Spleen (tissue), 13 donors: ENCODE measurements at places on chromosomes 3 and 15. TPM values are rescaled to one million over a fixed set of nuclear protein-coding genes. Genes with fewer than 3 reads are reported as not detected.

DNA sequence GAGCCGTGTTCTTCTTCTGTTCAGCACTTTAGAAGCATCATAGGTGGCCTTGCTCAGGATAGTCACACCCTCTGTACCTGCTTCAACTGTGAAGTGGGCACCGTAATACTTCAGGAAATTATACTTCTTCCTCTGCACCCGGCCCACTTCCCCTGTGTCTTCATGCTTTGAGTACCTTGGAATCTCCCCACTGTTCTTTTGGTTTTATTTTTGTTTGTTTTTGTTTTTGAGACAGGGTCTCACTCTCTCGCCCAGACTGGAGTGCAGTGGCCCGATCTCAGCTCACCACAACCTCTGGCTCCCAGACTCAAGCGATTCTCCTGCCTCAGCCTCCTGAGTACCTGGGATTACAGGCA is 1.7 kb downstream of the P2RY14 start:
- peak; percentile 76 for DNase-seq

DNA sequence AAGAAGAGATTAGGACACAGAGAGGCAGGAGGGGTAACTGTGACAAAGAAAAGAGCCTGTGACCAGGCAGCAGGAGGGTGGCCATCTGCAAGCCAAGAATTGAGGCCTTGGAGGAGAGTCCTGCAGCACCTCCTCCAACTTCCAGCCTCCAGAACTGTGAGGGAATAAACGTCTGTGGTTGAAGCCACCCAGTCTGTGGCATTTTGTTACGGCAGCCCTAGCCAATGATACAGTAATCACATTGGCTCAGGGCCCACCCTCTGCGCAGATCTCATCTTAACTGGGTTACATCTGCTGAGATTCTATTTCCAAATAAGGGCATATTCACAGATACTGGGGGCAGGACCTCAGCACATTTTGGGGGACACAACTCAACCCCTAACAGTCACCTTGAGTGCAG is 11.3 kb downstream of the SELENOS start:
- DNase-seq, result no peak

DNA sequence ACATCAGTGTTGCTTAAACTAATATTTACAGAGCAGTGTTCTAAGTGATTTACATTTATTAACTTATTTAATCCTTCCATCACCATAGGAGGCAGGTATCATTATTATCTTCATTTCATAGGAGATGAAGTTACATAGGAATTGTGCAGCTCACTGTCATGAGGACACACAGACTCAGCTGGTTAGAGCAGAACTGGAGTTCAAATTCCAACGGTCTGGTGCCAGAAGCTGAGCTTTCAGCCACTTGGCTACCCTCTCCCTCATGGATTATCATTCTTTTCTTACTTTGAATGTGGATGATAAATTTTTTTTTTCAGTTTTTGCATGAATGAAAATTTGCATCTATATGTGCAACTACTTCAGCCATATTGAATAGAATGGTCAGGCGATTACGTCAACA is 86.0 kb upstream of the LRIG1 start:
- DNase-seq, result no peak

- DNase-seq, result peak; percentile 83
These were observed 45.1 kb downstream of the HMCES start for GRCh38 chr3:129323651-129324294.

DNA sequence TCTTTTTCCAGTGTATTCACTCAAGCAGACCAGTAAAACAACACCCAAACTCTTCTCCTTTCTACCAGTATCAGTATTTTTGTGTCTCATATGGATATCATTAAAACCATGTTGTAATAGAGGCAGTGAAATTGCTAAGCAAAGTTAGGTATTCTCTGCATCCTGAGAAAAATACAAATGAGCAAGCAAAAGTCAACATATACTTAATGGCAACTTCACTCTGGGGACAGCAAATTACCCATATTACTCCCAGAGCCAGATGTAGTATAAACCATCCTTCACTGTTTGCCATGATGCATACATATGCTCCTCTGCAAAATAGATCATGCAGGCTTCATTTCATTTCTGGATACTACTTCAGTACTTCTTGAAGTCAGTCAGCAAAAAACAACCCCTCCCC is 22.1 kb downstream of the UBA5 start:
- DNase-seq, result no peak

DNA sequence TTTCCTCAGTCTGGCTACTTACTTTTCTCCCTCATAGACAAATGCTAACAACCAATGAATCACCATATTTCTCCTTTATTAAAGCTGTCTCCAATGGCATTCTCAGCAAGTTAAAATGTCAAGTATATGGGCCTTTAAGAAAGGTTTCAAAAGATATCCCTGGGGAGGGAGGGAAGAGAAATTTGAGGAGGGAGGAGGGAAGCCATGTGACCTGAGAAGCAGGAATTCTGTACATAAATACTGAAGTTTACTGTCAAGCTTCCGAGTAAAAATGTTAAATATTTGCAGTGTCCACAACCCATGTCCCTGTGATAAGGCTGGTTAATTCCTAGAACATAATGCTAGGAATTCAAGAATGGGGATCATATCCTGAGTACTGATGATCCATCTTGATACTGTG is 175.9 kb downstream of the CNTN4 start:
- no peak for DNase-seq

- no peak for DNase-seq
These were observed 46.4 kb downstream of the GJD2 start for GRCh38 chr15:34708422-34708821.

DNA sequence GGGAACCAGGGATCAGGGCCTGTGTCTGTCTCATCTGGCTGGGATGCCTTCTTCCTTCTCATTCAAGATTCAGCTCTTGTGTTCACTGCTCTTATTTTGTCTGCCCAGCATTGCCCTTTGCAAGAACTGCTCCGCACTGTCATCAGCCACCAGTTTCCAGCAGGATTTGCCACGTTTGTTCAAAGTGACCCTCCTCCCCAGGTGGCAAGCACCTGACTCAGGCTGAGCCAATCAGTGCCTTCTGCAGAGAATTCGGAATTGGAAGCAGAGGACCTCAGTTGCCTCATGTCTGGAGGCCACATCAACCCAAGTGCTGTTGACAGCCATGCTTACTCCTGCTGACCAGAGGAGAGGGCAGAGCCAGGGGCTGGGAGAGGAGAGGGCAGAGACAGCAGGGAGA is 124.5 kb downstream of the SMAD6 start:
- DNase-seq, result no peak

DNA sequence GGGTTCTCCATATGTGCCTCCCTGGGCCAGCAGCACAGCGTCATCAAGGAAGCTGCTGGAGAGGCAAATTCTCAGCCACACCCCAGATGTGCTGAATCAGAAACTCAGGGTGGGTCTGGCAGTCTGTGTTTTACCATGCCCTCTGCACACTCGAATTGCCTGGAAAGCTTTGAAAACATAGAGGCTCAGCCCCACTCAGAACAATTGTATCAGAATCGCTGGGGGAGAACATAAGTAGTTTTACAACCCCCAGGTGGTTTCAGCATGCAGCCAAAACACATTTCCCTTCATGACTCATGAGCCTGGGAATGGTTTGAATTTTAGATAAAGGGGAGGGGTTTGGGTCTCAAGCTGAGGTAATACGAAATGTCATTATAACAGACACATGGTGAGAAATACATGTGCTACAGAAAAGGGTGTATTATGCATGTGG is 9.6 kb downstream of the TGM4 start:
- no peak for DNase-seq

DNA sequence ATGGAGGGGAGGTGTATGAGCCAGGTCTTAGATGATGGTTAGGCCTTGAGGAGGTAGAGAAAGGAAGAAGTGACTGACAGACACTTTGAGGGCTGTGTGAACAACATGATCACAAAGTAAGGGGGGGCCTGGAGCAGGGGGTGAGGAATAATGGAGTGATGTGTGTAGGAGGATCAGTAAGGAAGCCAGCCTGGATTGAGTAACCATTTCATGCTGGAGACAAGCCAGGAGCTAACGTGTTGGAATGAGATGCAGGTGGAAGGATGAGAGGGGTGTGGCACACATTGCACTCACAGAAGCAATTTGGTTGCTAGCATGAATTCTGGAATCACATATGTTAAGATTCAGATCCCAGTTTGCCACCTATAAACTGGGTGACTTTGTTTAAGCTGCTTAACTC is 65.5 kb downstream of the BBX start:
- DNase-seq, result no peak

- DNase-seq, result no peak
These were observed 64.2 kb downstream of the DMXL2 start for GRCh38 chr15:51558411-51558810.

DNA sequence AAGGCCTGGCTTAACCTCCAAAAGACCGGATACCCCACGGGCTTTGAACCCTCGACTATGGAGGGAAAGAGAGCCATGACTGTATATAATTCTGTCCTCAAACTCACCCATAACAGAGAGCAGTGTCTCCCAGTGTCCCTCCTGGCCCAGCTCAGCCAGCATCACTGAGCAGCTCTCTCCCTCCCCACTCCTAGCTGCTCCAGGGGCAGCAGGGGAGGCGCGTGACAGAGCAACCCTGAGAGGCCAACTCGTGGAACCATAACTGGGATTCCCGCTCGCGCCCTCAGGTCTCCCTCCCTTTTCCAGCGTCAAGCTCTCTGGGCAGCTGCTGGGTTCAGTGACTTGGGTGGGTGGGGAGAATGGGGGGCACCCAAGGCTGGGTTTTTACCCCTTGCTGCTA is 561 bp upstream of the CPLX3 start:
- no peak for DNase-seq

- no peak for DNase-seq
These were observed 483 bp downstream of the VPS13C start for GRCh38 chr15:62059816-62060112.

DNA sequence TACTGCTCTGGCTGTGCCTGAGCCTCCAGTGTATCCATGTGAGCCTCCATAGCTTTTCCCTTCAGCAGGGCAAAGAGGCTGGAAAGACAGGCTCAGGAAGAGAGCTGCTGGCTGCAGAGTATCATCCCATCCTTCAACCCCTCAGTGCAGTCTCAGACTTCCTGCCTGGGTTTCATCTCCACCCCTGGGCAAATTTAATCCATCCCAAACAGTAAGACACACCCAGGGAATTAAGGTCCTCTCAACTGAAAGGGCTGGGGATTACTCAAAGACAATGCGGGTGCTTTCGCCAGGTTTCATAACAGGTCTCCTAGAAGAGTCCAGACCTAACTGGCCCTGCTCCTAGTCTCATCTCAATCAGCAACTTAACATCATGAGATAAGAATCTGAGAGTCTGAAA is 15.5 kb downstream of the SLCO2A1 start:
- no peak for DNase-seq

DNA sequence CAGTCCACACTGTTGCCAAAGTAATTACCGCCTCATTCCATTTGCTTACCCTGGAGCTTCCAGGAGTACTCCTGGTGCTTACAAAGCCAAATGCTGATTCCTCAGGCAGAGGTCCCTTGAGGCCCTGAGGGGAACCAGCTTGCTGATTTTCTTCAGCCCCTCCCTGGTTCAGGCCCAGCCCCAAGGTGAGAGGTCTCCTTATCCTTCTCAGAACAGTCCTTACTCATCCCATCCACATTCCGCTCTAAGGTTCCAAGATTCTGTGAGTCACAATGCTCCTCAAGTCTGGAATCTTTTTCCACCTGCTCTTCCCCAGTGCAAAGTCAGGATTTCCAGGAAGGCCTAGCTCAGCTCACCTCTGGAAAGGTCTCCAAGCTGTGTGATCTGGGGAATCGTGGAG is 1.8 kb upstream of the ATP10A start:
- no peak for DNase-seq

DNA sequence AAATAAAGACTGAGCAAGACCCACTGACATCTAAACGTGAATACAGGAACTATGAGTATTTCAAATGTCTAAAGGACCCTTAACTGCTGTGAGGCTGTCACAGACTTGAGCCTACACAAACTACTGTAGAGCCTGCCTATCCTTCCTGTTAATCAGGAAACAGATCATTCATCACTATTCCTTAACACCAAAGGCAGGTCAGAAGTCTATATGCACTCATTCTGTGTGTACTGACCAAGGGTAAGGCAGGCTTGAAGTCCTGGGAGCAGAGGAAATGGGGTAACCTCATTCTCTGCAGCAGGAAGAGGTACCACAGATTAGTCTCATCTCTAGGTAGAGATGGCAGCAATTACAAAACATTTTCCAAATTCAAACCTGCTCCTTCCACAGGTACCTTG is 30.7 kb downstream of the NPTN start:
- no peak for DNase-seq

DNA sequence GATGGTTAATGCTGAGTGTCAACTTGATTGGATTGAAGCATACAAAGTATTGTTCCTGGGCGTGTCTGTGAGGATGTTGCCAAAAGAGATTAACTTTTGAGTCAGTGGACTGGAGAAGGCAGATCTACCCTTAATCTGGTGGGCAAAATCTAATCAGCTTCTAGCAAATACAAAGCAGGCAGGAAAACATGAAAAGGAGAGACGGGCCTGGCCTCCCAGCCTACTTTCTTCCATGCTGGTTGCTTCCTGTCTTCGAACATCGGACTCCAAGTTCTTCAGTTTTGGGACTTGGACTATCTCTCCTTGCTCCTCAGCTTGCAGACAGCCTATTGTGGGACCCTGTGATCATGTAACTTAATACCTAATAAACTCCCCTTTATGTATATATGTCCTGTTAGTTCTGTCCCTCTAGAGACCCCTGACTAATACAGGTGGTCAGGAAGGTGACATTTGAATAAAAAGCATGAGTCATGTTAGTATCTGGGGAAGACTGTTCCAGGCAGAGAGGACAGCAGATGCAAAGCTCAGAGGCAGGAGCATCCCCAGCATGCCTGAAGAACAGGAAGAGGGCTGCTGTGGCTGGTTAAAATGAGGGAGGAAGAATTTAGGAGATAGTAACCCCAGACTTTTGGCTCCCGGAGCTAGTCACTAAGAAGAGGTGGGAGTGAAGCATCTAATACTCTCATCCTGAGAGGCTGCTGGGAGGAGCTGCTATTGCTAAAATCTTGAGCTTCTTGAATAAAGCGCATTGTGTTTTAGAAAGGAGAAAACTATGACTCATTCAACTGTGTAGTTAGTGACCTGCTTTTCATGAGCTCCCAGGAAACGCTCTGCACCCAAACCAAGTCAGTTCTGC is 207.4 kb upstream of the HES1 start:
- DNase-seq, result no peak

FOXB1 gene
- not detected for total RNA-seq

TMOD2 gene
- 9.0 TPM for total RNA-seq

LDHAL6B gene
- total RNA-seq, result not detected

SCG5 gene
- total RNA-seq, result not detected

AHSG gene
- total RNA-seq, result not detected

CDC25A gene
- 2.3 TPM for total RNA-seq

CAMK2N2 gene
- not detected for total RNA-seq
